ENCODE measurements at places on chromosomes 5 and 9.

DNA sequence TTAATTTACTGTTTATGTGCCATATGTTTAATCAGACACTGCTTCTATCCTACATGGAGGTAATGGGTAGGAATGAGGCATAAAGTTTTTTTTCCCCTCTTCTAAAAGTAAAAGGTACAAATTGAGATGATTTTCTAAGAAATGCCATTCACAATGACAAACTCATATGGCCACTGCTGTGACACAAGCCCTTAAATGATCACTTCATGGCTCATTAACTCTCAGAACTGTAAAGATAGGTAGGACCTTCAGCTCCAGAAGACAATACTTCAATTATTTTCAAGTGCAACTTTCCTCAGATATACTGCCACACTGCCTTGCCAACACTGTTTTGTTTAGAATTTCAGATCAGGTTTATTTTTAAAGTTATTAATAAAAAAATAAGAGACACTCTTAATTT is 362.9 kb upstream of the ZNF608 start:
- no peak for DNase-seq

GRCh38 chr9:127629468-127630081 is 17.5 kb downstream of the STXBP1 start:
- no peak for DNase-seq

- no peak for DNase-seq
These were observed 65.5 kb downstream of the EPB41L4B start for GRCh38 chr9:109255394-109255793.

- DNase-seq, result no peak
These were observed 51.7 kb downstream of the UBAP1 start for GRCh38 chr9:34230556-34230955.

GRCh38 chr9:124257070-124257843 is 492 bp upstream of the NEK6 start:
- DNase-seq, result no peak

- no peak for DNase-seq
These were observed 1883.7 kb upstream of the C9orf72 start for GRCh38 chr9:29456940-29457339.

- DNase-seq, result no peak
These were observed 381.6 kb downstream of the EFNA5 start for GRCh38 chr5:107289030-107289714.

- no peak for DNase-seq
These were observed 21.1 kb downstream of the LOX start for GRCh38 chr5:122056913-122057312.

- no peak for DNase-seq
These were observed 12.5 kb downstream of the RAB24 start for GRCh38 chr5:177290816-177291596.
